Spleen (tissue), 13 donors: ENCODE measurements at places on chromosomes 13 and 19. TPM values are rescaled to one million over a fixed set of nuclear protein-coding genes. Genes with fewer than 3 reads are reported as not detected.

The KIR3DL1 gene
- polyA plus RNA-seq = 0.12 TPM

The F10 gene
- polyA plus RNA-seq = 2.0 TPM

The IFI30 gene
- polyA plus RNA-seq = 274 TPM

The ZNF586 gene
- 9.8 TPM for polyA plus RNA-seq

The OR7C1 gene
- 0.02 TPM for polyA plus RNA-seq
